ENCODE measurements at places on chromosomes 6 and 20.

DNA sequence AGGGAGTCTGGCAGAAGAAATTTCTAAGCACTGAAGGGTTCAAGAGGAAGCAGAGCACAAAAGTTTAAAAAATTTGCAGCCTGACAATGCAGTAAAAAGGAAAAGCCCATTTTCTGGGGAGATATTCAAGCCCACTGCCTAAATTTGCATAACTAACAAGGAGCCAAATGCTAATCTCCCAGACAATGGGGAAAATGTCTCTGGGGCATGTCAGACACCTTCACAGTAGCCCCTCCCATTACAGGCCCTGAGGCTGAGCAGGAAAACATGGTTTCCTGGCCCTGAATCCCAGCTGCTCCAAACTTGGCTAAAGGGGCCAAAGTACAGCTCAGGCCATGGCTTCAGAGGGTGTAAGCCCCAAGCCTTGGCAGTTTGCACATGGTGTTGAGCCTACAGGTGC lies 908.5 kb upstream of the MANEA start:
- H3K36me3 ChIP-seq: no peaks in the 10 kb centered on the region
- H3K4me1 ChIP-seq: no peaks in the 10 kb centered on the region
- H3K27me3 ChIP-seq: no peaks in the 10 kb centered on the region
- H3K27ac ChIP-seq: no peak overlapping the region
- no peak overlapping the region for H3K4me3 ChIP-seq

GRCh38 chr20:63383556-63383955 lies 22.4 kb upstream of the CHRNA4 start:
- no peaks in the 10 kb centered on the region for H3K4me1 ChIP-seq
- no peak overlapping the region for H3K27ac ChIP-seq
- H3K27me3 ChIP-seq: peaks cover 58% of the 10 kb centered on the region
- DNase-seq: peak; percentile 61

DNA sequence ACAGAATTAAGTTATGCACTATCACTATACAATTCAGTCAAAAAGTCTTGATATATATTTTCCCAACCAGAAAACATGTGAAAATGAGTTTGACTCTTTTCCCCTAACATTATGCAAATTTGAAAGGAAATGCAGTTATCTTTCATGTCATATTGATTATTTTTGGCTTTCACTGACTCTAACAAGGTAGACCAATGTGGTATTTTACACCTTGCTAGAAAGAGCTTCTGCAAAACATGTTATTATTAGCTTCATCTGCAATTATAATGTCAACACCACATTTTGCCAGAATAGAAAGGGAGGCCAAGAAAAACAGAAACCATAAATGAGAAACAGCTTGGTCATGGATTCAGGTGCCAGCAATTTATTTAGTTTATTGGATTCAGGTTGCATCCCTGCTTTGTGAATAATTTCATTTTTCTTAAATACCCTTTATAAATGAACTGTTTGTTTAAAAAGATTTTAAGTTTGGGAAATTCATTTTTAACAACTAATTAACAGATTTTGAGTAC lies 226.1 kb upstream of the GJE1 start:
- H3K4me3 ChIP-seq: no peak overlapping the region
- no peaks in the 10 kb centered on the region for H3K36me3 ChIP-seq
- H3K27me3 ChIP-seq: no peaks in the 10 kb centered on the region

GRCh38 chr6:5082487-5083306 lies 2.4 kb upstream of the PPP1R3G start:
- H3K27ac ChIP-seq: no peak overlapping the region
- H3K4me3 ChIP-seq: no peak overlapping the region
- DNase-seq: no peak
- H3K4me1 ChIP-seq: peaks cover 35% of the 10 kb centered on the region
- no peaks in the 10 kb centered on the region for H3K36me3 ChIP-seq

GRCh38 chr6:35382015-35382414 lies 39.7 kb downstream of the PPARD start:
- no peak overlapping the region for H3K4me3 ChIP-seq
- no peaks in the 10 kb centered on the region for H3K36me3 ChIP-seq
- no peaks in the 10 kb centered on the region for H3K27me3 ChIP-seq
- no peak for DNase-seq
- H3K27ac ChIP-seq: no peak overlapping the region
- H3K4me1 ChIP-seq: no peaks in the 10 kb centered on the region

DNA sequence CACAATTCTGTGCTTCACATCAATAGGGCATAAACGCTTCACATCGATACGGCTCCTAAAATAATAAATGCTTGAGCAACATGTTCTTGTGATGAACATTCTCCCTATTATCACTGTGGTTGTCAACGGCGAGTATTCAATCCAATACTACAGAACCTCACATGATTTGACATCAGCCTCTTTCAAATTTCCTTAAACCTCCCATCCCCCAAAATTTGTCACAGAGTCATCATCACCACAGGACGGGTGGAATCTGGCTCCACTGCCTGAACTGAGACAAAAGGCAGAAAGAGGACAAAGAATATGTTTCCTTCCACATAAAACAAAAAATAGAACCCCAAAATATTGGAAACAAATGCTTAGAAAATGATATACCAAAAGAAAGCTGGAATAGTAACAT lies 7.3 kb downstream of the THEMIS start:
- no peak overlapping the region for H3K27ac ChIP-seq
- no peaks in the 10 kb centered on the region for H3K27me3 ChIP-seq
- no peaks in the 10 kb centered on the region for H3K4me1 ChIP-seq
- DNase-seq: no peak
- no peak overlapping the region for H3K4me3 ChIP-seq

DNA sequence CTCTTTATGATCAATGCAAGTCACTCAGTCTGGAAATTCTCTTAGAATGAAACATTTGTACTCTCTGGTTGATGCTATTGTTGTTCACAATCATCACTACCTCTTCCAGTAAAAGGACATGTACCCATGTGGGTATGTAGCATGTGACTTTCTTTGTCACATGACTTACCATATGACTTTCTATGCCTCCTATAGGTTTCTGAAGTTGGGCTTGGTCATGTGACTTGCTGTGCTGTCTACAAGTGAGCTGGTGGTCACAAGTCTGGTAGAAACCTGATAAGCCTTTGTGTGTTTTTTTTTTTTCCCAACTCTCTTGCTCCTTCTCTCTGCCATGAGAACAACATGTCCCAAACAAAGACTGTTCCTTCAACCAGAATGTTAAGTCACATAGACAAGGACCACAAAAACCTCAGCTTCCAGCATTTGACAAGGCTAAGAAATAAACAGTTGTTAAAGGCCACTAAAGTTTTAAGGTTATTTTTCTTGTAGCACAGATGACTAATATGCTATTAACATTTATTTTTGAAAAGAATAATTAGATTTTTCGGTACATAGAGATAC lies 379.2 kb upstream of the SLC35B3 start:
- no peak for DNase-seq
- H3K4me3 ChIP-seq: no peak overlapping the region
- no peaks in the 10 kb centered on the region for H3K27me3 ChIP-seq
- H3K36me3 ChIP-seq: no peaks in the 10 kb centered on the region

All from left lung (tissue), 14 donors.